ENCODE measurements at places on chromosomes 3 and 15.

GRCh38 chr15:99731336-99732123 lies 1.7 kb downstream of the LYSMD4 start:
- DNase-seq: no peak

GRCh38 chr3:172317984-172318383 lies 130.3 kb downstream of the GHSR start:
- peak; percentile 96 for DNase-seq

DNA sequence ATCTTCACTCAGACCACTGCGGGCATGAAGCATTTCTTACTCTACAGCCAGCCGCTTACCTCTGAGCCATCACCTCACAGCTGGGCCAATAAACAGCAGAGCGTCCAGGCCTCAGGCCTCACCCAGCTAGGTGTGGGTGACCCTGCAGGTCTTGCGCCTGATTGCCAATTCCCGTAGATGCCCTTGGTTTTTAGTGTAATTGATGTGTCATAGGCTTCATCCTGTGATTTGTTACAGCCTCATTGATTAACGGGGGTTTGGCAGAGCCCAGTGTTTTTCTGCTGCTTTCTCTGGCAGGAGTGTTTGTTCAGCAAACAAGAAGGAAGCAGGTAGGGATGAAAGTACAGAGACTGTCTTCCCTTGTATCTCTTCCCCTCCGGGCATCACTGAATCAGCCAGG lies 49.6 kb upstream of the BNIP2 start:
- no peak for DNase-seq

- DNase-seq: peak; percentile 90
Measured at GRCh38 chr15:83844742-83845141, 190.8 kb downstream of the ADAMTSL3 start.

- DNase-seq: peak; percentile 5
Measured at GRCh38 chr3:71384388-71384787, 199.1 kb downstream of the FOXP1 start.

GRCh38 chr3:38101811-38102443 lies 35.0 kb downstream of the ACAA1 start:
- DNase-seq: no peak
